Astrocyte of the spinal cord (primary cell): ENCODE measurements at places on chromosomes 12 and 14.
A peak's percentile ranks its signal among the peaks of the same experiment; 100 is the strongest.

GRCh38 chr12:99658671-99659349 lies 11.3 kb downstream of the GARIN6 start:
- peak; percentile 29 for DNase-seq

- DNase-seq, result no peak
Measured at GRCh38 chr14:104102282-104102914, 16.9 kb downstream of the ASPG start.

DNA sequence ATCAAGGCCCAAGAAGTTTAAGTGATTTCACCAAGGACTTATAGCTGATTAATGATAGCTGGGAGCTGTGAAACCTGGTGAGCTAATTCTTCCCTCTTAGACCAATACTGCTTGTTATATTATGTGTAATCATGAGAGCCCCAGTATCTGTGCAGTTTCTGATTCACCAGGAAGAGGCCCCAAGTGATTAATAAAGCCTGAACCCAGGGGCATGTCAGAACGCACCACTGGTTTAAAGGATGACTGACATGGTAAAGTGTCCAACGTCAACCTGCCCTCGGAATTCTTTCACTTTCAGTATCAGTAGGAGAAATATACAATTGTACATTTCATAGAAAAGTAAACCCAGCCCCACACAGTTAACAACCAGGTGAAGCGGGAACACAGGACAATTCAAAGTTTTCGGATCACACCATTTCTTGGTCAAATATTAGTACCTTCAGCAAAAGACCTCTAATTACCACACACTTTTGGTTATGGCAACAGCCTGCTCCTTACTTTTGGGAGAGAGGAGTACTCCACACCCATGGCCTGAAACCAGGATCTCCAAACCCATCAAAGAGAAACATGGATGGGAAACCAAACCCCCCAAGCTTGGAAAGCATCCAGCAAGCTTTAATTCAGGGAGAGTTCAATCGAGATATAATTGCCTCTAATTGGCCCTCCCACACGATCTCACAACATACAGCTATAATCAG lies 28.5 kb downstream of the TMCC3 start:
- peak; percentile 37 for DNase-seq

GRCh38 chr12:105705765-105706164 lies 375.3 kb downstream of the C12orf75 start:
- DNase-seq, result peak; percentile 72

- DNase-seq, result no peak
Measured at GRCh38 chr12:3933074-3933818, 60.0 kb upstream of the PARP11 start.

DNA sequence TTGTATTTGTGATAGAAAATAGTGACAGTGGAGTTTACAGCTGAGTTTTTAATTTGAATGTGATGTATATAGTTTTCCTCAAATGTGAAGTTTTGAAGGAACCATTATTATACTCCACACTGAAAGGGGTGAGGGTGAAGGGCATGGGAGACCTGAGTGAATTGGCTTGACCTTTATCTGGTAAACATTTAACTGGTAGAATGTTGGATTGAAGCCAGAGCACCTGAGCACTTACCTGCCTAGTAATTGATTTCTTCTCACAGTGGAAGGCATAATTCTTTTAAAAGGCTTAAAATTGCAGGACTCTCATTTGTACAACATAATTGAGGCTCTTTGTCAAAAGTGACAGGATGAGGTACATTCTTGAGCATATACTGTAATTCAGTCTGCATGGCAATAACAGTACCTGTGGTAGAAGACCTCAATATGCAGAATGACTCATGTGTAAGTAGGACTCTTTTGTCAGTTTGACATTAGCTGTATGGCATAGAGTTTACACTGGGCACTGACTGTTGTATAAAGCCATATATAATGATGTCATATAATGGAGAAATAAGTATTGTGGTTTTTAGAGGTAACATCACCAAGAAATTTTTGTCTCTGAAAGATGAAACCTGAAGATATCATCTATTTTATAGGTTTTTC lies 309.6 kb downstream of the TMTC2 start:
- DNase-seq, result no peak

GRCh38 chr12:120834489-120835303 lies 69.5 kb downstream of the SPPL3 start:
- DNase-seq, result no peak

DNA sequence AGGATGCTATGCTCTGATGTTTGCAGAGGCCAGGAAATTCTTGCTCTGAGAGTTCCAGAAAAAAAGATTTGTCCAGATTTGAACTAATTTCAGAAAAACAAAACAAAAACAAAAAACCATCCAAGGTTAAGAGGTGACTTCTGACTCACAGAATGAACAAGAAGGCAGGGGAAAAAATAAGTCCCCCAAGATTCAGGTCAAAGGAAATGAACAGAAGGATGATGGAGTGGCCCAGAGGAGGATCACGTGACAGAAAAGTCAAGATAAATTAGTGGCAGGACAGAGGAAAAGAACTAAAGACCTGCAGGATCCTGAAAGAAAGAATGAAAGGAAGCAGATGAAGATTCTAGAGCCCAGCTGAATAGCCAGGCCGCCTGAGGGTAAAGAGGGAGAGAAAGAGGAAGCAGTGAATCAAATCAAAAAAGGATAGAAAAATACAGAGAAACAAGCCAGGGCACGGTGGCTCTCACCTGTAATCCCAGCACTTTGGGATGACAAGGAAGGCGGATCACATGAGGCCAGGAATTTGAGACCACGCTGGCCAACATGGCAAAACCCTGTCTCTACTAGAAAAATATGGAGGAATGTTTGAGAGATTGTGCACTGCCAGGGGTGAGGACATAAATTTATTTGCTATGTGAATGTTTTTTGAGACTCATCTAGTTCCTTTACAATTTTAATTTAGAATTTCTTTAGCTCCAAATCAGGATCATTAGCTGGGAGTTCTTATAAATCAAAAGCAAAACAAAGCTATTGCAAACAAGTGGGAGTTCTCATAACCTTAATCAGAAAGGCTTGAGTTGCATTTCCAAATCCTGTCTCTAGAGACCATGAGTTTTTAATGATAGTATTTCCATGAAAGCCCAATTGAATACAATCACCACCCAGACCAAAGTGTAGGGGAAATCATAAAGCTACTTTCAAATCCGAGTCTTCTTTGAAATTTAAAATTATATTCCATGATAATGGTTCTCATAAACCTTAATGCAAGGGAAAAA lies 217.1 kb upstream of the PLEKHG7 start:
- no peak for DNase-seq

GRCh38 chr14:74910556-74910955 lies 12.5 kb downstream of the RPS6KL1 start:
- no peak for DNase-seq

- DNase-seq, result no peak
Measured at GRCh38 chr12:96146747-96147146, 47.4 kb upstream of the ELK3 start.

DNA sequence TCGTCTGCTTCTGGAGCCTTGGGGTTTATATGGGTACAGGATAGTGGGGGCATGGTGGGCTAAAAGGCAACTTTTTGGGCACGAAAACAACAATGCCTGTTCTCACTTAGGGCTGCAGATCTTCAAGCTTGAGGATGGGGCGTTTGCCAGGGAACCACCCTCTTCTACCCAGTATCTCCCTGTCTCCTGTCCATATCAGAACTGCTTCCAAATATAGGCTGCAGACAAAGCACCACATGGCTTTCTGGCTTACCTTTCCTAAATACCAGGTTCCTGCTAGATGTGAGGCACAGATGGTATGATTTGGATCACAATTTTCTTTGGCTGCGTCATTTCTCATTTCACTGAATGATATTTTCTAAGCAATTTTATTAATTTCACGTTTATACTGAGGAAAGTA lies 70.4 kb downstream of the CMAS start:
- DNase-seq, result no peak

- DNase-seq, result no peak
Measured at GRCh38 chr12:104025771-104026170, 24.2 kb downstream of the GLT8D2 start.

DNA sequence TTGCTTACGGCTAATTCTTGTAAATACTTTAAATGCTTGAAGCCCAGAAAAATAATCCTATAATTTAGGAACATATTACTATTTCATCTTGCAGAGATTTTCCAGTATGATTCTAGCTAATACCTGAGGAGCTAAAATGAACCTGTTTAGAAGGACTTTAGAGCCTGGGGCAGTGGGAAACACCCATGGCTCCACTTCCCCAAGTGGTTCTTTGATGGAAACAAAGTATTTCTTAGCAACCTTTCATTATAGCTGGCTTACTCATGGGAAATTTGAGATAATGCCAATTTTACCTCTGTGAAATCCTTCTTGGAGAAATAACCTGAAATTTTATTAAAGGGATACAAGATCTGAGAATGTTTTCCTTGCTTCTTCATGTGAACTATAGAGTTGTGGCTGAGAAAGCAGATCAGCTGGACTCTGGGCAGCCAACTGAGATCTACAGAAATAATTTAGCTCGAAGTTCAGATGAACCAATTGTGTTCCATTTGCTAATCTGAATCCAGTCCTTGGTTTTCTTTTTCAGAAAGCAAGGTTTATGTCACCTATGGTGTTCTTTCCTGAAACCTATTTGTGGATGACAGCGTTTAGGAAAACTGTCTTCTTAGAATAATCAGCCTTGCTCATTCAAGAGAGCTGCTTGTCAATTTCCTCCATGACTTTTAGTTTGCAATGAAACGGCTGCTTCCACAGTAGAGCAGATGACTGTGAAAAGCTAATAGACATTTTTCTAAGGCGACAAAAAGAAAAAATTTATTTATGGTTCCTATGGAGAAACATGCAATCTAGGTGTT lies 141.8 kb upstream of the CPM start:
- no peak for DNase-seq

GRCh38 chr12:104448031-104448430 lies 8.7 kb upstream of the CHST11 start:
- DNase-seq, result no peak

DNA sequence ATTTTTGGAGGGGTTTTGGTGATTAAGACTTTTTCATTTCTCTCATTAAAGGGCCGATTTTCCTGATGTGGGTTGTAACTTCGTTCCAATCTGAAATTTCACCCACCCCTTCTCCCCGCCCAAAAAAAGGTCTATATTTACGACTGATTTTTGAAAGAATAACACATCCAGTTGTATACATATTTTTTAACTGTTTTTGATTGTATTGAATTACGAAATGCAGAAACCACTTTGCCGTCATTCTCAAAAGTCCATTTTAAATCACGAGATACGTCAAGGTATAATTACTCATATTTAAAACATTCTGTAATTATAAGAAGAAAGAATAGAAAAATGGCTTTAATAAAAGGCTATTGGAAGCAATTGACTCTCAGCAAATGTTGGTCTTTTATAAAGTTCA lies 520.7 kb downstream of the MED13L start:
- no peak for DNase-seq

DNA sequence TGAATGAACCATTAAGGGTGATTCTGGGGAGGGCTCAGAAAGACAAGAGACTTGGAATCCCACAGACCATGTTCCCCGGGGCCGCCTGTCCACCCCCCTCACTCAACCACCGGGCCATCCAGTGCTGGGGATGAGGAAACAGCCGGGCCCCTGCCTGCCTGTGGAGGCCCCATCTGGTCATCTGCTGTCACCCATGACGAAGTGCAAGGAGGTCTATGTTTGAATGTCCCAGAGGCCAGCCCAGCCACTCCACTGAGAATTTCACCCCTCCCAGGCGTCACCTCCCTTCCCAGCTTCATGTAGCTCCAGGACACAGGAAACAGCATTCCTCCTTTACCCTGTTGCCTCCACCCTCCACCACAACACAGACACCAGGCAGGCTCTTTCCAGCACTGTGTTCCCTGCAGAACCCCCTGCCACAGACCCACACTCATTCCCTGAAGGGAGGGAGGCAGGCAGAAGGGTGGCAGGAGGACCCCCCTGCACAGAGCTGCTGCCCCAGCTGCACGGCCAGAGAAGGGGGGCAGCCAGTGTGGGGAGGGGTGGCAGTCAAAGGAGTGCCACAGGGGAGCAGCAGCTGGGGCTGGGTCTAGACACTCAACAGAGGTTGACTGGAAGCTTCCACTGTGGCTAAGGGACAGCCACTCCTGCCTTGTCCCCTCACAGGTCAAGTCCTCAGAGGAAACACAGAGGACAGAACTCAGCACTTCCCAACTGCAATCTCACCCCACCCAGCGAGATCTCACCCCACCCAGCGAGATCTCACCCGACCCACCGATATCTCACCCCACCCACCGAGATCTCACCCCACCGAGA lies 50.3 kb upstream of the PPP2R5C start:
- no peak for DNase-seq
